Testis (tissue), 5 donors: ENCODE measurements at places on chromosomes 6 and 20. TPM values are rescaled to one million over a fixed set of nuclear protein-coding genes. Genes with fewer than 3 reads are reported as not detected.

- peak; percentile 89 for DNase-seq
Observed at GRCh38 chr20:967796-968742, 34.0 kb downstream of the RSPO4 start.

Gene RAET1L
- total RNA-seq, result not detected

Gene YIPF3
- total RNA-seq, result 130 TPM

Gene GJA10
- total RNA-seq, result not detected

Gene CST7
- total RNA-seq, result 0.56 TPM

Gene FBXO9
- total RNA-seq, result 81.6 TPM
